ENCODE measurements at places on chromosomes 6 and 20.

DNA sequence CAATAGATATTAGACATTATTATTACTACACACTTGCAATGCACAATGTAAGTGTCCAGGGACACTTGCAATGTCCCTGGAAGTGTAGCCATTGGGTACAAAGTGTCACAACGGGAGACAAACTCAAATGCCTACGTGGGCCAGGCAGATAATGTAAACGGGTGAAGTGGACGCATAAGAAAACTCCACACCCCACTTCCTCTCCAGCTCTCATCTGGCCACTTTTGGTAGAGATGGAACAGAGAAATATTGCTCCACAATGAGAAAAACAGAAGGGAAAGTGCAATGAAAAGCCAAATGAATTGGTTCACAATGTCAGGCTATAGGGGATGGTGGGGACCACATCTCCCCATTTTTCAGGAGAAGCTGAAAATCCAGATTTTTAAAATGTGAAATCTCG is 9.4 kb downstream of the SULF2 start:
- DNase-seq: no peak

DNA sequence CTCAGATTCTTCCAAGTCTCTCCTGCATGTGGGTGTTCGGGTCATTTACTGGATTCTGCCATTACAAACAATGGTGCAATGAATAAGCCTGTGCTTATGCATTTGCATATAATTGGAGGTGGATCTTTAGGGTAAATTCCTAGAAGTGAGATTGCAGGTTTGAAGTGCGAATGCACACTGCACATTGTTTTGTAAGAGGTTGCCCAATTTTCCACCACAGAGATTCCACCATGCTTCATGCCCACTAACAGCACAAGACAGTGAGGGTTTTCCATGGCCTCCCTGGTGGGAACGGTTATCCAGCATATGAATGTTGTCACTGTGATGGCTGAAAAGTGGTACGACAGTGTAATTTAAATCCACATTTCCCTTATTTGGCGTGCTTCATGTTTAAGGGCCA is 178.8 kb upstream of the PMEPA1 start:
- DNase-seq: no peak

DNA sequence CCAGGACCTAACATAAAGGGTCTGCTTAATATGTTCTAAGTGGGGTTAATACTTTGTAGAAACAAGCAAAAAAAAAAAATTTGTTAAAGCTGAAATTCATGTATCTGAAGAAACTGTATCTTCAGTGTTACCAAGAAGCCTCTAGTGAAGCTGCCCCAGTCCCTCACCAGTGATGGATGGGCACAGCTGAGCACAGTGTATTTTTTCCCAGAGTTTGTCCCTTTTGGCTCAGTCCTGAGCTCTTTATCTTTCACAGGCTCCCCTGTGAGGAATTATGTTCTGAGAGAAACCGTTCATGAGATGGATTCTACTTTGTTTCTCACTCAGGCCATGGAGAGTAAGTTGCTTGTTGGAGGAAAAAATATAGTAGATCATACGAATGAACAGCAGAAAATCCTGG is 38.4 kb downstream of the KIF3B start:
- DNase-seq: no peak

- DNase-seq: no peak
These were observed 96.4 kb downstream of the TBC1D32 start for GRCh38 chr6:121237859-121238258.

DNA sequence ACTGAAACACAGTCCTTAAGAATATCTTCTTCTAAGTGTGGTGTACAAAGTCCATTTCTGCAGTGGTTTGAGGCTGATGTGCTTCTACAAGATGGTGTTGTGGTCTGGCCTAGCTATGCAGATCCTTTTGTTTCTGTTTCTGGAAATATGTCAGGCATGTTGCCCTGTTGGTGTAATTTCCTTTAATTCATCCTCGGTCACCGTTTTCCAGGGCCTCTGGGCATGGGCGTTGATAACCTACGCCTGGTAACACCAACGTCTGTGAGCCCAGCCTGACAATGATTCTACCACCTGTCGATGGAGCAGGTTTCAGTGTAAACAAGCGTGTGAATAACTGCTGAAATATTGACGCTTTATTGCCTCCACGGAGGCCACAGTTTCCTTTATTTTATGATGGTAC is 33.3 kb upstream of the AFDN start:
- no peak for DNase-seq

GRCh38 chr6:42279966-42280629 is 62.4 kb upstream of the MRPS10 start:
- DNase-seq: peak; percentile 59

DNA sequence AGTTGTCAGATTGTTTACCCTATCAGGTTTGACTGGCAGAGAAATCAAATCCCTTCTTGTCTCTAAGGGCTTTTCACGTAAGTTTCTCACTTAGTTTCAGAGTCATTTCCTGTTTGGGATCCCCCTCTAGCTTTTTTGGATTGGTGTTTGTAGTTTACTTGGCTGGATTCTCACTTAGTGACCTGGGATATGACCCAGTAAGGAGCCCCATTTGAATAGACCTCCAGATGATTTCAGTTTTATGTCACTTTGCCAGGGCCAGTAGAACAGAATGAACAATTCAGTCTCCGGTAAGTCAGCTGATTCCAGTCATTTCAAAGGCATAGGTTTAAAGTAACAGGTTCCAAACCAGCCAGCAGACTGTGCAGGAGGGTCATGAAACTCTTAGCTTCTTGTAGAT is 8.2 kb downstream of the FAM135A start:
- DNase-seq: no peak

GRCh38 chr20:4795394-4795793 is 73.7 kb downstream of the PRND start:
- DNase-seq: no peak
